ENCODE measurements at places on chromosomes 16 and 17.

DNA sequence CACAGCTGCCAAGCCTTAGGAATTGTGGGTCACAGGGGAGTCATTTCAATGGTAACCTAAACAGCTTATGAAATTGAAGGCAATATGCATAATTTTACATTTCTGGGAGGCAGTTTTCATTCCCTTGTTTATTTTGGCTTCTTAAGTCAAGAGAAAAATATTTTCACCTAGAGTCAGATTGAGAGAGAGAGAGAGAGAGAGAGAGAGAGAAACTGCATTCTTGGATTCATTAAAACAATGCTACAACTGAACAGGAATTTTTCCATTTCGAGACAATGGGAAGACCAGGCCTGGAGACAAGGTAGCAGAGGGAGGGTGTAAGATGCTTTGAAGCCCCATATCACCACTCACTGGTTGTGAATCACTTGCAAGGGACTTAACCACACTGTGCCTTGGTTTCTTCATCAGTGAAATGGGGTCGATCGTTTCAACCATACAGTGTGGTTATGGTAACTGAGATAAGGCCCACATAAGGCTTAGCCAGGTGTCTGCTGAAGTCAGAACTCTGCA, 224.7 kb upstream of the IRX3 start:
- peak; percentile 69 for DNase-seq

DNA sequence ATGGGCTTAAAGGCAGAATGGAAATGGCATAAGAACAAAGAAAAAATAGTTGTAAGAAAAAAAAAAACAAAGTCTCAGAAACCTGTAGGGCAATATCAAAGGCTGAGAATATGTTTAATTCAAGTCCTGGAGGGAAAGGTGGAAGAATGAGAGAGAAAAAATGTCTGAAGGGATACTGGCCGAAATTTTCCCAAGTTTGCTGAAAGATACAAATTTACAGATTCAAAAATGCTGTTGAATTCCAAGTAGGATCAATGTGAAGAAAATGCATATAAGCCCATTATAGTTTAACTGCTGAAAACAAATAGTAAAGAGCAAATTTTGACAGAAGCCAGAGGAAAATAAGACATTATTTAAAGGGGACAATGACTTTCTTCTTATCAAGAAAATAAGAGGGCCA, 6.6 kb upstream of the USP22 start:
- no peak for DNase-seq

- peak; percentile 59 for DNase-seq
Observed at GRCh38 chr17:82931699-82932517, 92.1 kb upstream of the ZNF750 start.

- no peak for DNase-seq
Observed at GRCh38 chr16:57133031-57133430, 40.6 kb downstream of the CPNE2 start.

- DNase-seq, result no peak
Observed at GRCh38 chr16:842711-843560, 42.4 kb upstream of the GNG13 start.

- DNase-seq, result peak; percentile 25
Observed at GRCh38 chr16:83187405-83187804, 560.6 kb downstream of the CDH13 start.

DNA sequence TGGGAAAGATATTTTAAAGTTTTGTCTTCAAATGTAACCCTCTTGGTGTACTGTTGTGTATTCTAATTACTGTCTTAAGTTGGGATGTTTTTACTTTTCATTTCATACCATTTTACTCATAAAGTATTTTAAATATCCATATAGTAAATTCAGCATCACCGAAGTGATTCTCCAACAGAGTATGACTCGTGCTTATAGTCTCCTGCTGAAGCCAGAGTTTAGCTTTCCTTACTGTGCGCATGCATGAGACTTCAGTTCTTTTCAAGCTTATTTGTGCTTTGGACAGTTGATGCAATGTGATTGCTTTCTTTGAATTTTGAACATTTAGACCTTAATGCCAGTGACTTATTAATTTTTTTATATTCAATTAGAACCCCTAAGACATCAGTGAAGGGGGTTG, 7.4 kb upstream of the VPS35L start:
- DNase-seq, result no peak

- DNase-seq, result no peak
Observed at GRCh38 chr16:31535737-31536136, 8.0 kb downstream of the AHSP start.

Data from AG09309 (cell line).